ENCODE measurements at places on chromosomes 12 and 14.

DNA sequence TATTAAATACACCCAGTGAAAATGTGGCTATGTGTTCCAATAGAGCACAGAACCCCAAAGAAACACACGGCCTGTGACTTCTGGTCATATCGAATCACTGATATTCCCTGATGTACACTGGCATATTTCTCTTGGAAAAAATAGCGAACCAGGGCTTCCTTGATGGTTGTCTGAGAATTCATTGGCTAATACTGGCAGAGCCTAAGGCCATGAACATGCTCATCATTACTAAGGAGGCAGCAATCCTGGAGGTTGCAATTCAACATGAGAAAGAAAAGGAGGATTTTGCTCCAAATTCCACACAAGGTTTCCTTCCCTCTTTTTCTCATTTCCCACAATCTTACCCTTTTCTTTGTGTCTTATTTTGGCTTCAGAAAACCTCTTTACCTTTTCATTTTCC, 212.9 kb upstream of the HMGA2 start:
- DNase-seq = no peak

- no peak for DNase-seq
These were observed 2.5 kb upstream of the PLEKHD1 start for GRCh38 chr14:69481815-69482568.

DNA sequence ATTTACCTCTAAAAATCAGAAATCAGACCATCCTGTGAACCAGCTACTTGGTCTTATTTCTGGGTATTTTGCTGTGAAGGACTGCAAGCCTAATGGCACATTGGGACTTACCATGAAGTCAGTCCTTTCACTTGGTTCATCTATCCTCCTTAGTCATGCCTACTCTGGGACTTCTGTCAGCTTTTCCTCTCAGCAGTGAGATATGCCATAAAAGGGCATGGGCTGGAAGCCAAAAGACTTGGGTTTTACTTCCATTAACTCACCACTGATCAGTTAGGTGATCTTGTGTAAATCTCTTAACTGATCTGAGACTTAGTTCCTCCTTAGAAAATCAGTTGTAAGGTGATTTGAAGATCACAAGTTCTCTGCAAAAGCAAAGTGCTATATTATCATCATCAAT, 116.5 kb downstream of the PAH start:
- DNase-seq = no peak

- no peak for DNase-seq
These were observed 168.1 kb downstream of the BCAT1 start for GRCh38 chr12:24780697-24781368.

DNA sequence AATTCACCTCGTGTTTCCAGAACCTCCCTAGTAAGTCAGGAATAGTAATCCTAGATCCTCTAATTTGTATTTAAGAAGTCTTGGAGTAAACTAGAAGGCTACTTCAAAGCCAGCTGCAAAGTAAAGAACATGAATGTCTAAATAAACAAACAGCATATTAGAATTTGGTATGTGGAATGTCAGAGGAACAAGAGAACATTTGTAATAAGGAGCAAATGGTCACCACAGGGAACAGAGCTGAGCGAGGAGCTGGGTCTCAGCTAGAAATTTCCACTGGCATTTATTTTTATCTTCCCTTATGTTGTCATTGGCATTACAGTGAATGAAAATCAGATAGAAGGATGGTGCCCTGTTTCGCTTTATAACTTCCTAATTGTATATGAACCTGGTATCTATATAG, 50.2 kb downstream of the FRMD6 start:
- DNase-seq = no peak

GRCh38 chr14:104598910-104599273, 5.7 kb downstream of the TMEM179 start:
- no peak for DNase-seq

DNA sequence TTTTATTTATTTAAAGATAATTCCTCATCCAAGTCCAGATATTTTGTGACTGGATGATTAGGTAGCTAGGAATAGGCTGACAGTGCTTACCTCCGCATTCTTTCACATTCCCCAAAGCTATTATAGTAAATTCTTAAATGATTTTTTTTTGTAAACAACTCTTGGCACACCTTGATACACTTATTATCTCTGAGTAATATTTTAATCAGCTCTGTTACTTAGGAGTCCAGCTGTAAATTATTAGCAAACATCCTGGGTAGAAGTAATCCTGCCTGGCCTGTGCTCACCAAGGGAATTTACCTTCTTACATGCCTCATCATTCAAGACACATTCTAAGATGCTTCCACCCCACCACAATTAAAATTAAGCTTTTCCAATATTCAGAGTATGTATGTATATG, 186.1 kb downstream of the SLC2A13 start:
- DNase-seq = no peak

- DNase-seq = no peak
These were observed 7.6 kb downstream of the EGLN3 start for GRCh38 chr14:33943096-33943883.
